ENCODE measurements at places on chromosomes 16 and 17. TPM values are rescaled to one million over a fixed set of nuclear protein-coding genes. Genes with fewer than 3 reads are reported as not detected.

Gene SPATA22
- polyA plus RNA-seq = not detected

Gene SLC52A1
- not detected for polyA plus RNA-seq

Gene NRN1L
- 0.95 TPM for polyA plus RNA-seq

Gene PRKCB
- 181 TPM for polyA plus RNA-seq

Gene NUBP1
- 46.8 TPM for polyA plus RNA-seq

Gene TVP23A
- polyA plus RNA-seq = 0.23 TPM

Gene KRT40
- polyA plus RNA-seq = not detected

Gene IRX3
- not detected for polyA plus RNA-seq

Gene DPEP2
- polyA plus RNA-seq = 45.3 TPM

Gene VTN
- not detected for polyA plus RNA-seq

Gene ZNF23
- polyA plus RNA-seq = 6.5 TPM

Gene TEKT3
- not detected for polyA plus RNA-seq

Gene CACNG5
- polyA plus RNA-seq = not detected

Gene MILR1
- 1.9 TPM for polyA plus RNA-seq

Gene SIAH1
- 24.3 TPM for polyA plus RNA-seq

Gene KRT36
- polyA plus RNA-seq = not detected

Gene HS3ST2
- polyA plus RNA-seq = not detected

Gene C16orf89
- polyA plus RNA-seq = not detected

Gene APOH
- polyA plus RNA-seq = not detected

Gene TMC7
- polyA plus RNA-seq = not detected

Gene TAT
- polyA plus RNA-seq = not detected

Gene AIPL1
- polyA plus RNA-seq = not detected

Gene C16orf86
- polyA plus RNA-seq = 8.2 TPM

Gene CCL18
- polyA plus RNA-seq = not detected

Gene PFN1
- polyA plus RNA-seq = 1,903 TPM

Gene CX3CL1
- polyA plus RNA-seq = not detected

Gene CDH1
- not detected for polyA plus RNA-seq

Gene EFTUD2
- 67.1 TPM for polyA plus RNA-seq

Gene NPB
- not detected for polyA plus RNA-seq

Gene USP31
- 0.44 TPM for polyA plus RNA-seq

Gene IQCK
- polyA plus RNA-seq = 3.4 TPM

Gene TBC1D3E
- polyA plus RNA-seq = not detected

Gene QPRT
- polyA plus RNA-seq = not detected

Gene SLC38A8
- not detected for polyA plus RNA-seq

Gene TBC1D3K
- polyA plus RNA-seq = not detected

Gene STH
- polyA plus RNA-seq = not detected

Gene SLC47A1
- not detected for polyA plus RNA-seq

Gene PRSS8
- not detected for polyA plus RNA-seq

Gene CDH11
- polyA plus RNA-seq = not detected

Gene DPEP1
- not detected for polyA plus RNA-seq

Gene SCNN1B
- polyA plus RNA-seq = 0.24 TPM

Gene CHRNE
- polyA plus RNA-seq = 0.89 TPM

Gene GCGR
- not detected for polyA plus RNA-seq

Gene EVPLL
- polyA plus RNA-seq = not detected

Gene SULT1A3
- 1.9 TPM for polyA plus RNA-seq

Gene RABEP1
- polyA plus RNA-seq = 62.9 TPM

Gene PIK3R5
- 30.7 TPM for polyA plus RNA-seq

Gene CHST5
- polyA plus RNA-seq = not detected

Gene KRT17
- not detected for polyA plus RNA-seq

Gene KRTAP4-3
- polyA plus RNA-seq = not detected

Gene CAVIN1
- polyA plus RNA-seq = not detected

Gene XYLT1
- polyA plus RNA-seq = 0.80 TPM

Gene CES5A
- polyA plus RNA-seq = not detected

Gene NKD1
- not detected for polyA plus RNA-seq

Gene PDXDC1
- 31.7 TPM for polyA plus RNA-seq

Data from IgD-negative memory B cell (primary cell).